ENCODE measurements at places on chromosomes 1 and 21. TPM values are rescaled to one million over a fixed set of nuclear protein-coding genes. Genes with fewer than 3 reads are reported as not detected.

GRCh38 chr1:8665833-8666232 is 151.6 kb downstream of the RERE start:
- DNase-seq: no peak

DNA sequence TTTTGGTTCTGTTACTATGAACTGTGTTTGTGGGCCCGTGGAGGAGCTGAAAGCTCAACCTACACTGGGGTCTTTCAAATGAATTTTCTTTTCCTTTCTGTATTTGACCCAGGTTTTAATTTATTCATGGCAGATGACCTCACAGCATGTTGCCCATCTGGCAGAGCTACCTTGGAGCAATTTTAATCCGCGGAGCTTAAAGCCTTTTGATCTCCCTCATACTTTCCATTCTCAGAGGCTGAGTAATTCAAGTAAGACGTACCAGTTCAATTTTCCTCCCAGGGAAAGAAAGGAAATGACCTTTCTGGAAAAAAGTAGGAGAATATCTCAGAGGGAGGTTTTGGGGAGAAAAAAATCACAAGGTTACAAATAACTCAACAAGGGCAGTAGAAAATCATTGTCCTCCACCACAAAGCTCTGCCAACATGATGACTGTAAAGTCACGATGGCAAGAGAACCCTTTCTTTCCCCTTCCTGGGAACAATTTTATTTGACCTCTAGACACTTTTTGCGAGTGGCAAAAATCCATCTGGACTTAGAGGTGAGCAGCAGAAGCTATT is 21.6 kb upstream of the PCP4 start:
- no peak for DNase-seq

Gene KRTAP19-3
- total RNA-seq: not detected

Gene HRNR
- not detected for total RNA-seq

Gene RORC
- total RNA-seq: 0.46 TPM

DNA sequence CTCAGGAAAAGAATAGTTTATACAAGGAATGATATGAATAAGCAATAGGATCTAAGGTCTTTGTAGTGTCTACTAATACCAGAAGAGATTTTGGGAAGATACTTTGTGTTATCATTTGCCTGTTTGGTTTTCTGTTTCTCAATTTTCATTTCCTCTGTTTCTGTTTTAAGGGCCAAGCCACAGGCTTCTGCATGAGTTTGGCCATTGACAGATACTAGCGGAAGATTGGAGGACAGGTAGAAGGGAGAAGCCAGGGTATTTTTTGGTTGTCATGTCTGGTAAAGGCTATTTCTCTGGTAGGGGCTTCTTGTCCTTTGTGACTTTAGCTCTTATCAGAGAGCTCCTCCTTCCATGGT is 51.4 kb downstream of the HS2ST1 start:
- DNase-seq: no peak

GRCh38 chr1:219385787-219386427 is 212.2 kb downstream of the LYPLAL1 start:
- no peak for DNase-seq

Gene ASPM
- 0.08 TPM for total RNA-seq

GRCh38 chr1:205533748-205534443 is 29.4 kb downstream of the CDK18 start:
- no peak for DNase-seq

- no peak for DNase-seq
Observed at GRCh38 chr1:43253173-43253572, 16.6 kb upstream of the TMEM125 start.

DNA sequence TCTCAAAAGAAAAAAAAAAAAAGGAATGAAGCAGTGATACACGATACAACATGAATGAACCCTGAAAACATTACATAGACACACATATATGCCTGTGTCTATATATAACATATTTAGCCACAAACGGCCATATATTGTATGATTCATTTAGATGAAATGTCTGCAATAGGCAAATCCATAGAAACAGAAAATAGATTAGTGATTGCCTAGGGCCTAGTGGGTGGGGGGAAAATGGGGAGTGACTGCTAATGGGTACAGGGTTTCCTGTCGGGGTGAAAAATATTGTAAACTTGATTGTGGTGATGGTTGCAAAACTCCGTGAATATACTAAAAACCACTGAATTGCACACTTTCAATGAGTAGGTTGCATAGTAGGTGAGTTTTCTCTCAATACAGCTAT is 6.0 kb upstream of the H6PD start:
- DNase-seq: no peak

- DNase-seq: no peak
Observed at GRCh38 chr21:36690628-36691554, 8.0 kb upstream of the SIM2 start.

DNA sequence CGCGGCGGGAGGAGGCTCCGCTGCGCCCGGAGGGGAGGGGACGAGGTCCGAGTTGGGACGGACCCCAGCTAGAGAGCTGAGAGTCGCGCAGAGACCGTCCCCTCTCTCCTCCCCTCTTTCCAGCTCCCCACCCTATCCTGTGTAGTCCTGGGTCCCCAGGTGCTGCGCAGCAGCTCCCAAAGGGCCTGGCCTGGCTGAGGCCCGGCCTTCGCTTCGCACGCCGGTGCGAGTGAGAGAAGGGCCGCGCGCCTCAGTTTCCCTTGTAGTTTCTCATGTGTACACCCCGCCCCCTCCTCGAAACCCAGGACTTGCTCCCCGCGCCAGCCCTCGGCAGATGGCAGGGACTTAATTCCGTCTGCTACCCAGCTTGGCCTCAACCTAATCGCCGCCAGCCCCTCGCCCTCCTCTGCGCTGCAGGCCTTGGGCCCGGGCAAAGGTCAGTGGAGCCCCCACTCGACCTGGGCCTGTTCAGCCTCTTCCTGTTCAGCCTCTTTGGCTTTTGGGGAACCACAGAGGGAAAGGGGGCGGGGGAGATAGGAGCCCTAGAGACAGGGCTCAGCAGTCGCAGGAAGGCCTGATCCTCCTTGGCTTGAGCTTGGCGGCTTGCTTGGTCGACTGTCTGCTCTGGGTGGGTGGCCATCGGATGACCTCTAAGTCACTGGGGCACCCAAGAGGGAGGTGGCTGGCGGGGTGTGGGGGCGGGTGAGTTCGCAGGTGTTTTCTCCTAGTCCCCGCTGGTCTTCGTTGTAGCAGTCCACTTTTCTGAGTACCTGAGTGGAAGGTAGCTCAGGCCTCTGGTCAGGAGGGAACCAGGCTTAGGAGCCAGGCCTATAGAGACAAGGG is 1.0 kb downstream of the ZNF687 start:
- peak; percentile 27 for DNase-seq

GRCh38 chr1:11784993-11785769 is 20.6 kb downstream of the MTHFR start:
- DNase-seq: peak; percentile 13

Gene C1orf226
- 0.05 TPM for total RNA-seq

- no peak for DNase-seq
Observed at GRCh38 chr1:58116284-58116683, 430.2 kb downstream of the OMA1 start.

- DNase-seq: no peak
Observed at GRCh38 chr1:10863886-10864285, 67.4 kb upstream of the CASZ1 start.

DNA sequence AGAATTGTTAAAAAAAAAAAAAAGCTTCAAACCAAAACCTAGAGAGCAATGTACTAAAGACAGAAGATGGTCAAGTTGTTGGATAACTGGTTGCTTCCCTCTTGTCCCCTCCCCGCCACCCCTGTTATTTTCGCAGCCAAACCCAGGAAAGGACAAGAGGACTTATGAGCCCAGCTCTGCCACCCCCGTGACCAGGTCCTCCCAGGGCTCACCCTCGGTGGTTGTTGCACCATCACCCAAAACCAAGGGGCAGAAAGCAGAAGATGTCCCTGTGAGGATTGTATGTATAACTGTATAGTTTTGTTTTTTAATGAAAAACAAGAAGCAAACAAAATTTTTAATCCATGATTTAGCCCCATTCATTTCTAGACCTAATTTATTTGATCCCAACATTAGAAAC is 69.4 kb downstream of the VPS26C start:
- DNase-seq: no peak

DNA sequence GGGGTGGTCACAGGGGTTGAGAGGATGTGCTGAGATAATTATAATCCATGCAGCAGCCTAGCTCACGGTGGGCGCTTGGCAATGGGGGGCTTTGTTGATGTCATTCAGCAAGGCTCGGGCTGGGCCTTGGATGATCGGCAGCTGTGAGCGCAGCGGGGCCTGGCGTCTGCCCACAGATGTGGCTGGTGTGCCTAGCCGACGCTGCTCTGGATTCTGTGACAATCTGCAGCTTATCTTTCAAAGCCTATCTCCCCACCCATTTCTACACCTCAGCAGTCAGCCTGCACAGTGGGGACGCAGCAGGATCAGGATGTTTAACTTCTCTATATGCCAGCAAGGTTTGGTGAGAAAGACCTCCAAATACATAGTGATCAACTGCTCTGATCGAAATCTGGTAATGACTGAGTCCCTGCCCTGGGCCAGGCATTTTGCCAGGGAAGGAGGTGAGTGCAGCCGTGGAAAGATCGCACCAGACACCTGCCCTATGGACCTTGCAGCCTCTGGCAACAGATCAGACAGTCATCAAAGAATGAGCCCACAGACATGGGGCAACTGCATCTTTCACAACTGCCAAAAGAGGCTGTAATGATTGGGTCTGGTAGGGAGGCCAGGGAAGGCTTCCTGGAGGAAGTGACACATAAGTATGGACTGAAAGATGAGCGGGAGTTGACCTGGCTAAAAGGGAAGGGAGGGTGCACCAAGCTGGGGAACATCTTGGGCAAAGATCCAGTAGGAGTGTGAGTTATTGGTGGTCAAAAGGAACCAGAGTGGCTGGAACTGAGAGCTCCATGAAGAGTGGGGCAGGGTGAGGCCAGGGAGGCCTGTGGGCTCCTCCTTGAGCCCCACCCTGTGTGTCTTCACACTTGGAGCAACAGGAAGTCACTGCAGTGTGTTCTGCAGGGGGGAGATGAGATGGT is 35.3 kb downstream of the EPHB2 start:
- no peak for DNase-seq

DNA sequence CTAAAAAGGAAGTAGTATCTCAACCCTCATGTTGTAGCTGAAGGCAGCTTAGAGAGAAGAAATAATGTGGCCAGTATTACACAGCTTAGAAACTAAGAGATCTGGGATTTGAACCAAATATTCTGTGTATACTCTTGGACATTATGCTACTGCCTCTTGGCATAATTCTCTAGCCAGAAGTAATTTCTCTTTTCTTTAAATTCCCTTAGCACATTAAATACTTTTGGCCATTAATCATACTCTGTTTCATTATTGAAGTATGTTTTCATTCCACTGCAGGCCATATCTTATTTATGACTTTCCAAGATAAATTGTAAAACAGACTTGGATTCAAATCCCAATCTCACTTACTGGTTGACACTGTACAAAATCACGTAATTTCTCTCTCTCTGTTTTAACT is 181.3 kb upstream of the SPAG17 start:
- DNase-seq: no peak

Gene CFAP126
- not detected for total RNA-seq

DNA sequence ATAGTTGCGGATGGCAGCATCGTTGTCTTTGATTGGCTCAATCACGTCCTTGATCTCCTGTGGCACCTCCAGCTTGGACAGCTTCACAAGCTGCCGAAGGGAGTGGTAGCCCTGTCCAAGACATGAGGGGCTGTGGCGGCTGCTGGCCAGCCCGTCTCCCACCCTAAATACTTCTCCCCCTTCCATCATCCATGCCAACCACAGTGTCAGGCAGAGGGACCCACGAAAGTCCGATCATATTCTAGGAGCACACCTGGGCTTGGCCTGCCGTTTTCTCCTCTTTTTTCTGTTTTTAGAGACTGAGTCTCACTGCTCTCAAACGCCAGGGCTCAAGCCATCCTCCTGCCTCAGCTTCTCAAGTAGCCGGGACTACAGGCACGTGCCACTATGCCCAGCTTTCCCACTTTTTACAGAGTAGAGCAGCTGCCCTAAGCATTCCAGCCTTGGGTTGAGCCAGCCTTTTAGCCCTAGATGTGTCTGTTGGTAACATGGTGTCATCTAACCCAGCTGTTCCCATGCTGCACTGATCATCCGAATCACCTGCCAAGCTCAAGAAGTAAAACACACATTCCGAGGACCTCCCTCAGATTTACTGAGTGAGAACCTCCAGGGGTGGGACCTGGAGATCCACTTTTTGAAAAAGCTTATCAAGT is 10.4 kb downstream of the MTHFR start:
- no peak for DNase-seq

Gene ALX3
- total RNA-seq: not detected

Gene PCSK9
- total RNA-seq: not detected

Gene SLC45A3
- total RNA-seq: 0.32 TPM

Gene TMEM79
- total RNA-seq: 7.0 TPM

GRCh38 chr21:19508844-19509243 is 1105.3 kb upstream of the TMPRSS15 start:
- no peak for DNase-seq

Gene MMEL1
- 2.5 TPM for total RNA-seq

- no peak for DNase-seq
Observed at GRCh38 chr1:87392248-87393192, 63.8 kb downstream of the LMO4 start.

DNA sequence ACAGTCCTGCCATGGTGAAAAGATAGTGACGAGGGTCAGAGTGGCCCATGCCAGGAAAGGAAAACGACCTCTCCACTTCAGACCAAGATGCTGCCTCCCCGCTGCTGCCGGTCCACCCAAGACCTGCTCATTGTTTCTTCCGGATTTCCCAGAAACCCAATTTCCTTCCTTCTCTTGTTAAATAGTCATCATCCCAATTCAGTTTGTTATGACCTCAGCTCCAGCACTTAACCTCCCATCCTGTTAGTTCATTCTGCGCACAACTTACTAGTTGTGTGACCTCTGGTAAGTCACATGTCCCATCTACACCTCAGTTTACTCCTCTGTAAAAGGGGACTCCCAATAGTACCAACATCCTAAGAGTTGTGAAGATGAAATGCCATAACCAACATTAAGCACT is 29.9 kb upstream of the PPP1R15B start:
- no peak for DNase-seq

Gene SYCP1
- not detected for total RNA-seq

DNA sequence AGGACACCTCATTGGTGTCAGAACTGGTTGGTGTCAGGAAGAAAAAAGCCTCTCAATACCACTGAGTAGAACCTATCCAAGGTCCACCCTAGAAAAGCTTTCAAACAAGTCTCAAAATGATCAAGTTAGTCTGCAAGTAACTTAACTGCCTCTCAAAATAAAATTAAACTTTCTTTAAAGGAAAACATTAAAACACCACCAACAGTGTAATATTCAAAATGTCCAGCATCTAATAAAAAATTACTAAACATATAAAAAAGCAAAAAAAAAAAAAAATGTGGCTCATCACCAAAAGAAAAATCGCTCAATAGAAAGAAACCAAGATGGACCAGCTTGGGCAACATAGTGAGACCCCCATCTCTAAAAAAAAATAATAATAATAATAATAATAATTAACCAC is 18.7 kb upstream of the OLFML2B start:
- DNase-seq: no peak

Gene UMODL1
- total RNA-seq: not detected

Gene SPRR2D
- total RNA-seq: not detected

- no peak for DNase-seq
Observed at GRCh38 chr1:51203121-51203873, 32.8 kb upstream of the RNF11 start.

GRCh38 chr1:109338608-109339007 is 31.8 kb upstream of the MYBPHL start:
- DNase-seq: no peak
